Head of caudate nucleus (tissue), 42 donors: ENCODE measurements at places on chromosomes 16 and 17.
A peak's percentile ranks its signal among the peaks of the same experiment; 100 is the strongest.

DNA sequence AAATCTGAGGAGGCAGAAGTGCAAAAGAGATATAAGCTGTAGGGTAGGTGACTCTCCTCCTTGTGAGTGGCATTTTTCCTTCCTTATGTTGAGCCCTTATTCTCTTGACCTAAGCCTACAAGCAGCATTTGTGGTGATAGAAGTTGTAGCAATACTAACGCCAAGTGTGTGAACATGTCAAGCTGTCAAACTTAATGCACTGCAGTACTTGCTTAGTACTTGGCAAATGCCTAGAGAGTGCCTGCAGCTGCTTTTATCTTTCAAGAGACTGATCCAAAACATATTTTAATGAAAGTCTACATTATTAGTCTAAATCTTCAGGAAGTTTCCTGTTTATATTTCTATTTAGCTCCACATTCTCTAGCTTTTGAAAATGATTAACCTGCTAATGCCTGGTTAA is 83.2 kb downstream of the CNTNAP4 start:
- DNase-seq: no peak

DNA sequence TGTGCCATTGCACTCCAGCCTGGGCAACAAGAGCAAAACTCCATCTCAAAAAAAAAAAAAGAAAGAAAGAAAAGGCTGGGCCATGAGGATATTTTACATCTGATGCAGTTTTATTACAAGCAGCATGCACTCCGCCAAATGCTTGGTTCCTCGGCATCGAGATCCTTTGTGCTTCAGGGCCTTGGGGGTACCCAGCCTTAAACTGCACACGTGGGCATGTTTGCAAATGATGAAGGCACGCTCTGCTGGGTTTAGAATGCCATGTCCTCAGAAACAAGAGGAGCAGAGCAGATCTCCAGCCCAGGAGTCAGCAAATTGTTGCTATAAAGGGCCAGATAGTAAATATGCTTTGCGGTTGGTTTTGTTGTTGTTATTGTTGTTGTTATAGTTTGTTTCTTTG is 153.2 kb downstream of the KATNIP start:
- DNase-seq: peak; percentile 6

GRCh38 chr17:56434610-56435009 is 158.9 kb upstream of the NOG start:
- DNase-seq: no peak

DNA sequence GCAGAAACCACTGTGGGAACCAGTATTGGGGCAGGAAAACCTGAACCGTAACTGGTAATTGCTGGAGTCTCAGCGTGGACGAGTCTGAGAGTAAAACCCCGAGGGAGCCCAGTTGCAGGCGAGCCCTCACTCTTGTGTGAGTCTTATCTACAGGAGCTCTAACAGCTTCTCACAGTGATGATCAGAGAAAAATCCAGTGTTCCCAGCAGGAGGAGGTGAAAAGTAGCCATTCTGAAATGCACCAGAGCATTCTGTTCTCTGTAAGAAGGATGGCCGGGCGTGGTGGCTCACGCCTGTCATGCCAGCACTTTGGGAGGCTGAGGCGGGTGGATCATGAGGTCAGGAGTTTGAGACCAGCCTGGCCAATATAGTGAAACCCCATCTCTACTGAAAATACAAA is 161.2 kb downstream of the COPRS start:
- no peak for DNase-seq

- DNase-seq: no peak
Measured at GRCh38 chr17:57999496-58000017, 7.5 kb downstream of the SRSF1 start.

DNA sequence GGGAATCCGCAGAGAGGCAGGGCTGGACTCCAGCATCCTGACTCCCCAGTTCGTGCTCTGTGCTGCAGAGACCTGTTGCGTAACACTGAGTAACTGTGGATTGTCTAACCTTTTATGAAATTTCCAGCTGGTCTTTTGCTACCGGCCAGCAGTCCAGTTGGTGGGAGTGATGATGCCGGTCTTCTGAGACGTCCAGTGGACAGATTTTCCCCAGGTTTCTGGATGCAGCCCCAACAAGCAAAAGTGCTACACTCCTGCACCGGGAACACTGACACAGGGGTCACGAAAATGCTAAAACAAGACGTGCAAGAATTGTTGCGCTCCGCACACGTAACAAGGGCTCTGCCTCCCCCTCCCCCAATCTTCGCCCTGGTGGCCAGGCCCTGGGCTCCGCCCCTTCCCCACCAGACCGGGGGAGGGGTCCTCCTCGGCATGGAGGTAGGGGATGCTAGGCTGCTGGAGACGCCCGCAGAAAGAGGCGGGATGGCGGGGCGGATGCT is 701 bp upstream of the MRC2 start:
- peak; percentile 19 for DNase-seq

- DNase-seq: no peak
Measured at GRCh38 chr17:44207743-44208142, 8.1 kb upstream of the ATXN7L3 start.

DNA sequence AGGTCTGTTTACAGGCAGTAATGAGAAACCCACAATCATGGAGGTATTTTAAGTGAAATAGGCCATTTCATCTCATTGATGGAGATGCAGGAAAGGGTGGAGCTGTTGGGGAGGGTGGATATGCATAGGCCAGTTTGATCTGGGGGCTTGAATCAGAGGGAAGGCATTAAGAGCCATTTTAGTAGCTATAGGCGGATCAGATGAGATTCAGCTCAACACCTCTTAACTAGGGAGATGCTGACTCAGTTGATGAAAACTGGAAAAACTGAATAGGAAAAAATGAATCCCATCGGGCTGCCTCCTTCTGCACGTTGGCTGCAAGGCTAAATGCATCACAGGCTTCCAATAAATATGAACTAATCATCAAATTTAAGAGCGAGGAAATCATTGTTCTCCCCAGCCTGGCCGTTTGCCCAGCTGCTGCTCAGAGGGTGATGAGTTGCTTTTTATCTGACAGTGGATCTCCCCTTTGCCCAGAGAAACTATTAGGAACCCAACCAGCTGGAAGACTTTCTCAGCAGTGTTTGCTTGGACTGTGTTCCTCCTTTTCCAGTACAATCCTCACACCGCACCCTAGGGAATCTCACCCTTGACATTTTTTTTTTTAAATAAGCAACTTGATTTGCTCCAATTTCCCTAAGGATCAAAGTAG is 149.6 kb downstream of the SOX9 start:
- no peak for DNase-seq

- no peak for DNase-seq
Measured at GRCh38 chr17:51132964-51133319, 12.3 kb upstream of the SPAG9 start.

DNA sequence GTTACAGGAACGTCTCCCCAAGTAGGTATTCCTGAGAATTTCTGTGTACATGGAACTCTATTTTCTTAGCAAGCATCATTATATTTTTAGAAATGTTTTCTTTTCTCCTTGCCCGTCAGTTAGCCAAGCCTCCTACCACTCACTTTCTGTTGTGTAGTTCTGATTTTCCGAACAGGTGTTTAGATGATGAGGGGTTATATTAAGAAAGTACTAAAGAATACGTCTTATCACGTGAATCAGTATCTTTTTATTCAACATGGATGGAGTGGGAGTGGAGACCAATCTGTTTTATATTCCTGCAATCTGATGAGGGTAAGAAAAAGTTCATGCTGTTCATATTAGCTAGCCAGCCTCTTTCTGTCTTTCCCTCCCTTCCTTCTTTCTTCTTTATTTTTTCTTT is 29.4 kb downstream of the MSI2 start:
- no peak for DNase-seq

GRCh38 chr16:70438969-70439862 is at the start of gene ST3GAL2:
Gene ST3GAL2 (minus strand): TSS chr16:70439100. CDS start chr16:70398530, 40,570 bp downstream.
- DNase-seq: peak; percentile 94

DNA sequence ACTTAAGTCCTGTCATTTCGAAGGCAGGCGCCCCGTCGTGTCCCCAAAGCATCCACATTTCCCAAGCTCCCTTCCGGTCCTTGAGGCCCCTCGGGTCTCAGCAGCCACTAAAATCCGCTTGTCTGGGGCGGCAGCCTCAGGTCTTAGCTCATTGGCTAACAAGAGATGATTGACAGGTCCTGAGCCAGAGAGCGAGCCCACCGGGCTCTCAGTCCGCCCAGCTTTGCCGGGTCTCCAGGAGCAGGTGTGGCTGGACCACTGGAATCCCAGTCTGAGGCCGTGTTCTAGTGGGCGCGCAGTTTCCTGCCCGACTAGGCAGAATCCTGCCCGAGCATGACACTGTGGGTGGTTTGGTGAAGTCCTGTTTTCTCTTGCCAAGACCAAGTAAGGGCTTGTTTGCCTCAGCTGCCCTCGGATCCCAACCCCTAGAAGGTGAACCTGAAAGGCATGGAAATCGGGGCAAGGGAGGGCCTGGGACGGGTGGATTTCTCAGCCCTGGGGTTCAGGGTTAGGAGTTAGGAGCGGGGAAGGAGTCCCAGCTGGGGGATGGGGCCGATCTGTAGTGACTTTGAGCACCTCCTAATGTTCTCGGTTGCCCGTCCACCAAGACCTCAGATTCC is 42.8 kb downstream of the MRC2 start:
- DNase-seq: no peak

DNA sequence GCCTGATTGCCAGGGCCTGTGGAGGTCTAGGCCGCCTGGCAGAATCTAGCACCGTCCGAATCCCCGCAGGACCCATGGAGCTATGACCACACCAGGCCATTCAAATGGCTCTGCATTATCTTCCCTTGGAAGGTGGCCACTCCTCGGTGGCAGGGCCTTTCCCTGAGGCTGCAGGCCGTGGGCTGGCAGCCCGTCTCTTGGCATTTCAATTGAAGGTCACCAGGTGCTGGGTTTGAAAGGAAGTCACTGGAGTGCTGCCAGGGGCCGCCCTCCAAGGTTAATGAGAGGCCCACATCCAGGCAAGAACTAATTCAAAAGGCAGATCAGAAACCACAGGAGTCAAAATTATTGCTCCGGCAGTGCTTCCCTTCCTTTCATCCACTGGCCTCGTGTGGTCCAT is 27.7 kb upstream of the CACNG5 start:
- no peak for DNase-seq

GRCh38 chr17:76498876-76499251 is 2.4 kb downstream of the RHBDF2 start:
- no peak for DNase-seq

- DNase-seq: no peak
Measured at GRCh38 chr17:34110315-34110714, 144.8 kb upstream of the CCL2 start.

GRCh38 chr16:49588729-49589384 is 215.3 kb downstream of the C16orf78 start:
- no peak for DNase-seq

DNA sequence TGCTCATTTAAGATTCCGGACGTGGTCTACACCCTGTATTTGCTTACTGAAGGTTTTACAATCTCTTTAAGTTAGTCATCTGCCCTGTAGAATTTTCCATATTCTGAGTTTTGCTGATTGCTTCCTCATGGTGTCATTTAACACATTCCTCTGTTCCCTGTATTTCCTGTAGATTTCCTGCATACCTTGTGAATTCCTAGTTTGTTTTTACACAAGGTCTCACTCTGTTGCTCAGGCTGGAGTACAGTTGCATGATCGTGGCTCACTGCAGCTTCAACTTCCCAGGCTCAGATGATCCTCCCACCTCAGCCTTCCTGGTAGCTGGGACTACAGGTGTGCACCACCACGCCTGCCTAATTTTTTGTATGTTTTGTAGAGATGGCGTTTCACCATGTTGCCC is 66.8 kb downstream of the CMIP start:
- no peak for DNase-seq

- no peak for DNase-seq
Measured at GRCh38 chr16:84847564-84848355, 28.0 kb downstream of the CRISPLD2 start.

GRCh38 chr17:41500131-41500911 is 5.1 kb downstream of the KRT13 start:
- DNase-seq: no peak

- no peak for DNase-seq
Measured at GRCh38 chr17:64687961-64688360, 25.9 kb upstream of the SMURF2 start.

- no peak for DNase-seq
Measured at GRCh38 chr16:57748596-57748995, 13.0 kb downstream of the KATNB1 start.

GRCh38 chr16:81462683-81463082 is 18.1 kb downstream of the CMIP start:
- no peak for DNase-seq

GRCh38 chr17:1100382-1100781 is 79.4 kb downstream of the ABR start:
- no peak for DNase-seq

- no peak for DNase-seq
Measured at GRCh38 chr16:84893849-84894599, 74.2 kb downstream of the CRISPLD2 start.

DNA sequence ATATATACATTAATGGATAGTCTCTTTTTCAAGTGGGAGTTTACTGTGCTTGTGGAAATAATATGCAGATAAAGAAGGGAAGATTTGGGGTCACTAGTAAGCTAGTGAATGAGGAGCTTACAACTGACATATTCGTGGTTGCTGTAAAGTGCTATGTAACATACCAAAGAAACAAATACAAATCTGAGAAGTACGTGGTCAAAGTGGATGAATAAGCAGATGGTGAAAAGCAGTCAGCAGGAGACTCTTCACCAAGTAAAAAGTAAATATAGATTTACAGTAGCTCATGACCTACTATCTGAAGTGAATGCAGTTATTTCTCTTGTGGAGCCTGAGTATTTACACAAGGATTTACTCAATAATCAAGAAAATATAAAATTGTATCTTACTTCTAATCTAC is 136.6 kb upstream of the ELAC2 start:
- no peak for DNase-seq

DNA sequence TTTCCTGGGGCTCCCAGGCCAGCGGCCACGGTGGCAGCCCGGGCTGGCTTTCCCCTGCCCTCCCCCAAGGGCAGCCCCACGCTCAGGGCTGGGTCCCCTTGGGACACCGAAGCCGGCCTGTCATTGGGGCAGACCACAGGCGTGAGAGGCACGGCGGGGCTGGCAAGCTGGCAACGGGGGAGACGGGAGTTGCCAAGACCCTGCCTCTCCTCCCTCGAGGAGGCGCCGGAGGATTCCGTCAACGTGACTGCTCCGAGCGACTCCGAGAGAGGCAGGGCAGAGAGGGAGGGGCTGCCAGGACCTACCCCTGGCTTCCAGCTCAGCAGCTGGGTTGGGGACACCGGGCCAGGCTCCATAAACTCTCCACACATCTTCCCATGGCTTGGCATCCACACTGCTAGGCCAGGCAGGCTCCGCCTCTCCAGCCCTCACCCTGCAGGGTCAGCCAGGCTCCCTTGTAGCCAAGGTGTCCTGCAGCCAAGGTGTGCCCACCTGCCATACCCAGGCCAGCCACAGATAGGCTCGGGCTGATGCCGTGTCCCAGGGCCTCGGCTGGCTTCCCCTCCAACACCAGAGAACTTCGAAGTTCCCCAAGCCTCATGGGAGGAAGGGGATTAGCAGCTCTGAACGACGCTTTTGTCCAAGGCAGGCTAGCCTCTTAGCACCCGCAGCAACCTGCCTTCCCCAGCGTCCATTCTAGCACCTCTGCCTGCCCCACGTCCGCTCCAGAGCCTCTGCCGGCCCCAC is 25.5 kb downstream of the TIMM22 start:
- DNase-seq: no peak

GRCh38 chr16:28180655-28181460 is 30.9 kb downstream of the XPO6 start:
- no peak for DNase-seq

GRCh38 chr17:74455821-74456220 is 10.6 kb upstream of the CD300A start:
- DNase-seq: no peak
